H4 (cell line): ENCODE measurements at places on chromosomes 3 and 15.
A peak's percentile ranks its signal among the peaks of the same experiment; 100 is the strongest.

GRCh38 chr15:57671636-57672035, 34.9 kb upstream of the POLR2M start:
- DNase-seq, result no peak

GRCh38 chr15:30870681-30871080, 33.0 kb upstream of the FAN1 start:
- DNase-seq, result no peak

- DNase-seq, result no peak
These were observed 65.2 kb downstream of the TBL1XR1 start for GRCh38 chr3:177131927-177132636.

GRCh38 chr3:11514191-11514821, 129.4 kb downstream of the VGLL4 start:
- peak; percentile 72 for DNase-seq
